ENCODE measurements at places on chromosomes 11 and 22.
A peak's percentile ranks its signal among the peaks of the same experiment; 100 is the strongest.

GRCh38 chr22:20446383-20446970 lies 8.9 kb upstream of the SCARF2 start:
- no peak for DNase-seq
- no peaks in the 10 kb centered on the region for H3K27me3 ChIP-seq
- H3K4me3 ChIP-seq, result no peak overlapping the region
- no peak overlapping the region for H3K27ac ChIP-seq
- H3K4me1 ChIP-seq, result no peaks in the 10 kb centered on the region

GRCh38 chr22:28822930-28823551 lies 22.7 kb upstream of the XBP1 start:
- H3K4me3 ChIP-seq, result no peak overlapping the region
- no peaks in the 10 kb centered on the region for H3K36me3 ChIP-seq
- no peaks in the 10 kb centered on the region for H3K27me3 ChIP-seq

DNA sequence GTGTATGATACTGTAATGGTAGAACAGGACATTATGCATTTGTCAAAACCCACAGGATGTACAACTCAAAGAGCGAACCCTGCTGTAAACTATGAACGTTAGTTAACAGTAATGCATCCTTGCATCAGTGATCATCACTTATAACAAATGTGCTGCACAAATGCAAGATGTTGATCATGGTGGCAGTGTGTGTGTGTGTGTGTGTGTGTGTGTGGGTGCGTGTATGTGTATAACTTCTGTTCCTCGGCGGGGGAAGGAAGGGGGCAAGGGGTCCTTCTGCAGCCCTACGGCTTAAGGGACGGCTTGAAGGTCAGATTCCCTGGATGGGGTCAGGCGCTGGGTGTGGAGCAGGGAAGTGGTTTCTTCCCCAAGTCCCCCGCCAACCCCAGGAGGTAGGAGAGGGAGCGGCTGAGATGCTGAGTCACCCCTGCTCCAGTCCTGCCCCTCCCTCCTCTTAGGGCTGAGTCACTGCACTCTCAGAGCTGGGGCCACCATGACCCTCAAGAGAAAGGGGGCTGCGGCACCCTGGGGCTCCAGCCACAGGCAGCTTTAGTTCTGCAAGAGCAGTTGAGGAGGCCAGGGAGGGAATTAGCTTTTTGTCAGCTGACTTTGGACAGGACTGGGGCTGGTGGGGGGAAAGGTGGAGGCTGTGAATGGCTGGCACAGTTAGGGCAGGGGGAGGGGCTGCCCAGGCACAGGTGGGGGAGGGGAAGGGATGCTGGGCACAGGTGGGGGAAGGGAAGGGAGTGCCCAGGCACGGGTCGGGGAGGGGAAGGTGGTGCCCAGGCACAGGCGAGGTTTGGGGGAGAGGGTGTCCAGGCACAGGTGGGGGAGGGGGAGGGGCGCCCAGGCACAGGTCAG lies 8.8 kb upstream of the CTSD start:
- no peaks in the 10 kb centered on the region for H3K36me3 ChIP-seq
- H3K27me3 ChIP-seq, result no peaks in the 10 kb centered on the region
- H3K4me3 ChIP-seq, result no peak overlapping the region

DNA sequence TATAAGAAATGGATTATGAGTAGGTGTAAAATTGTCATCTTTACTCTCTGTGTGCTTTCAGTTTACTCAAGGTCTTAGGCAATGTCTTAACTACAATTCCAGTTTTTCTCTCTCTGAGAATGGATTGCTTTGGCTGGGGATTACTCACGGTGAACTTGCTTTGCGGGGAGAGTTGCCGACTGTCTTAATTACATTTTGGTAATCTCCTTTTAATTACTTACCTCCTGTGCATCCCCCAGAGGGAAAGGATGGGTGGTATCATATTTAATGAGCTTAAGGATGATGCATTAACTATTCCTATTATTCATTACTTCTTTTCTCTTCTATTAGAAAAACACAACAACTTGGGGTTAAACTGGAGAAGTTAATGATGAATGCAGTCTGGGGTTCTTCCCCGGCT lies 159.4 kb downstream of the MPPED1 start:
- no peak overlapping the region for H3K4me3 ChIP-seq
- H3K27ac ChIP-seq, result no peak overlapping the region
- no peaks in the 10 kb centered on the region for H3K4me1 ChIP-seq
- no peaks in the 10 kb centered on the region for H3K36me3 ChIP-seq
- DNase-seq, result no peak

DNA sequence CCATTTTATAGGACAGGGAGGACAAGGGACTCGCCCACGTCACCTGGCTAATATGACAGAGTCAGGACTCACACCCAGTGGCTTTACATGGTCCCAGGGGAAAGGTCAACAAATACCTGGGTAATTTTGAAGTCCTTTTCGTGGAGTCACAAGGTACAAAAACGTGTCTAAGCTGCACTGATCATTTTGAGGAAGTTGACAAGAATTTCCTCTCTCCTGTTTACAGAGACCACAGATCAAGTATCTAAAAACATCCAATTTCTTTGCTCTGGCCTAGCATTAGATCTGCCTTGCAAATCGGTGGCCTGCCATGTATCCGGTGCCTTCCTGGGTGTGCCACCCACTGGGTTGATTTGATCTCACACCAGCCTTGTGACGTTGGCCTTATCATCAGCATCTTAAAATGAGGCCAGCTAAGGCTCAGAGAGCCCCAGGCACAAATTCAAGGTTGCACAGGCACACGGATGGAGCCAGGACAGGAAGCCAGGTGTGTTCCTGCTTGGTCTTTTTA lies 17.6 kb downstream of the GDPD5 start:
- H3K4me1 ChIP-seq, result peaks cover 15% of the 10 kb centered on the region
- no peaks in the 10 kb centered on the region for H3K36me3 ChIP-seq
- no peak overlapping the region for H3K4me3 ChIP-seq
- H3K27me3 ChIP-seq, result no peaks in the 10 kb centered on the region

DNA sequence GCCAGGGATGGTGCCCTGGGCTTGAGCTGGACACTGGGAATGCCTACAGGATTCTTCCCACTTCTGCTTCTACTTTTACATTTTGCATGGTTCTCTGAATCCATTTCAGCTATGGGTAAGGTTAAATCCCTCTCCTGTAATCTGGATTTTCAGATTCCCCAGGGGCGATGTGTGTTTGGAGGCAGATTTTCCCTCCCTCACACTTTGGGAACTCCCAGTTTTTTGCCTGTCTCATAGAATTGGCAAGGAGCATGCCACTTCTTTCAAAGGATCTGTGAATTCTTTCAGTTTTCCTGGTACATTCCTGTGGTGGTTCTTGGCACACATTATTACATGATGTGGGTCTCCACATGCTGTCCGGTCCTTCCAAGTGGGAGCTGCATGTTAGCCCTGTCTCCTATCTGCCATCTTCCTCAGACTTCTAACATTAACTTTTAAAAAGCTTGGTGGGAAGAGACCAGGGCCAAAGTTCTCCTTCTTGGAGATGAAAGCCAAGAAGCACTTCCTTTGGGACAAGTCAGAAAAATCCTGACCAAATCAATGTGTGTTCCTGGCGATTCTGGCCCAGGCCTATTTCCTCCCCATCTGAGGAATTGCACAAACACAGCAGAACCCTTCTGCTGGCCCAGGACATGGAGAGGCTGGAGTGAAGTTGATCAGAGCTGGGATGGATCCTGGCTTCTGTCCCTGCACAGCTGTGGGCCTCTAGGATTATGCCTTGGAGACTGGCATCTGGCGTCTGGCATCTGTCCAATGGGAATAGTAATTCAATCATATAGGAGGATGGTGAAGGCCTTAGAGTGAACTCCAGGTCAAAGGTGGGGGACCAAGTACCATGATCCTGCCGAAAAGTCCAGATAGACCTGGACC lies 5.4 kb upstream of the APOL2 start:
- no peak overlapping the region for H3K4me3 ChIP-seq
- no peaks in the 10 kb centered on the region for H3K36me3 ChIP-seq
- DNase-seq, result no peak

GRCh38 chr22:25081409-25081824 lies 118.2 kb upstream of the CRYBB3 start:
- H3K27ac ChIP-seq, result peak overlapping the region; percentile 37
- H3K36me3 ChIP-seq, result no peaks in the 10 kb centered on the region
- no peaks in the 10 kb centered on the region for H3K4me1 ChIP-seq
- DNase-seq, result peak; percentile 39
- no peak overlapping the region for H3K4me3 ChIP-seq
- no peaks in the 10 kb centered on the region for H3K27me3 ChIP-seq

DNA sequence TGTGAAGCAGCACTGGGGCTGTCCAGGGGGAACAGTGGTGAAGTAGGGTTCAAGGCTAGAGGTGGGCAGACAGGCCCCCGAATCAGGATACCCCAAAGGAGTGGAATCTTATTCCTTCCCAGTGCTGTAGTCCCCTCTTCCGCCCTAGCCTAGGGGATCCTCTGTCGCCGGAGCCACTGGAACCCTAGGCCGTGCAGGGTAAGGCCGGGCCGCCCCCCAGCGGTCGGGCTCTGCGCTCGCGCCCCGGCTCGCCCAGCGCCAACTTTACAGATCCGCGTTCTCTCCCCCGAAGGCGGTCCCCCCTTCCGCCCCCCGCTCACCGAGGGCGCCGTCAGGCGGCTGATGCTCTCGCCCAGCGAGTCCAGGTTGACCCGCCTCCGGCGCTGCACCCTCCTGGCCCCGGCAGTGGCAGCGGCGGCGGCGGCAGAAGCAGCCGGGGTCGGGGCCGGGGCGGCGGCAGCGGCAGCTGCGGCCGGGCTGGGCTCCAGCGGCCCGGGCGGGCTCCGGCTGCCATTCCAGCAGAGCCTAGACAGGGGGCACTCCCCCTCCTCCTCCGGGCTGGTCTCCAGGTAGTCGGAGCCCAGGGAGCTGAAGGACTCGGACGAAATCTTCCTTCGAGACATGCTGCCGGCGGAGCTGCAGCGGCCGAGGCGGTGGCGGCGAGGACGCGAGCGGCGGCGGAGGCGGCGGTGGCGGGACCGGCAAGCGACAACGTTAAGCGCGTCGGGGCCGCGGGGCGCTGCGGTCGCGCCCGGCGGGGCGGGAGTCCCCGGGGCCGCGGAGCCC lies 650 bp downstream of the GUCY1A2 start:
- peak overlapping the region; percentile 59 for H3K4me3 ChIP-seq
- H3K4me1 ChIP-seq, result no peaks in the 10 kb centered on the region
- DNase-seq, result peak; percentile 73
- H3K27me3 ChIP-seq, result peaks cover 37% of the 10 kb centered on the region
- no peaks in the 10 kb centered on the region for H3K36me3 ChIP-seq

GRCh38 chr11:75380716-75381420 lies 18.4 kb upstream of the RPS3 start:
- no peak overlapping the region for H3K4me3 ChIP-seq
- H3K36me3 ChIP-seq, result no peaks in the 10 kb centered on the region
- H3K27ac ChIP-seq, result peak overlapping the region; percentile 54
- peak; percentile 77 for DNase-seq

- no peak overlapping the region for H3K4me3 ChIP-seq
- H3K27me3 ChIP-seq, result peaks cover 3% of the 10 kb centered on the region
- H3K36me3 ChIP-seq, result no peaks in the 10 kb centered on the region
- H3K27ac ChIP-seq, result no peak overlapping the region
- DNase-seq, result no peak
Observed at GRCh38 chr11:70036971-70037882, 40.9 kb upstream of the ANO1 start.

GRCh38 chr11:115939104-115939730 lies 435.0 kb upstream of the CADM1 start:
- H3K27me3 ChIP-seq, result peaks cover 3% of the 10 kb centered on the region
- no peak overlapping the region for H3K4me3 ChIP-seq
- DNase-seq, result peak; percentile 12

GRCh38 chr11:33551051-33551450 lies 149.6 kb downstream of the C11orf91 start:
- no peaks in the 10 kb centered on the region for H3K36me3 ChIP-seq
- no peak overlapping the region for H3K4me3 ChIP-seq
- H3K27ac ChIP-seq, result no peak overlapping the region
- H3K4me1 ChIP-seq, result no peaks in the 10 kb centered on the region

- no peaks in the 10 kb centered on the region for H3K27me3 ChIP-seq
- H3K4me1 ChIP-seq, result no peaks in the 10 kb centered on the region
- no peak overlapping the region for H3K4me3 ChIP-seq
- peaks cover 38% of the 10 kb centered on the region for H3K36me3 ChIP-seq
Observed at GRCh38 chr11:984546-984945, 52.0 kb downstream of the MUC6 start.

DNA sequence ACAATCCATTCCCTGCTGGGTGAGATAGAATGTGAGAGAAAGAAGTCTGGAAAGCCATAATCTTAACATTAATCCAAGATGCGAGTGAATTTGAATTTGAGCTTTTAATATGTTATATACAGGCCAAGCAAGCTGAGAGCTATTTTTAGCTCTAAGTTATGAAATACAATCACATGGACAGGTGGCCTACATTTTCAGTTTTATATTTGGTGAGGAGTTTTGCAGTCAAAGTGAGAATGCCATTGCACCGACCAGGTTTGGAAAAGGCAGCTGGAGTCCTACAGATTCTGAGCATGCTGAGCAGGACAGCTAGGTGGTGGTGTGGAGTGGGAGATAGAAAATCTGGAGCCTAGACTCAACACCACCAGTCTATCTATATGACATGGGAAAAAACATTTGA lies 12.0 kb downstream of the OR5B21 start:
- DNase-seq, result no peak
- no peak overlapping the region for H3K27ac ChIP-seq
- no peaks in the 10 kb centered on the region for H3K4me1 ChIP-seq
- no peak overlapping the region for H3K4me3 ChIP-seq
- no peaks in the 10 kb centered on the region for H3K27me3 ChIP-seq
- no peaks in the 10 kb centered on the region for H3K36me3 ChIP-seq

All from cardiac muscle cell (in vitro differentiated cells and primary cell).